Stimulated activated CD4-positive, alpha-beta T cell treated with anti-CD3 and anti-CD28 coated beads, TNF-alpha, amount 100 ng/mL, for 4 hours (primary cell): ENCODE measurements at places on chromosomes 3 and 15.

DNA sequence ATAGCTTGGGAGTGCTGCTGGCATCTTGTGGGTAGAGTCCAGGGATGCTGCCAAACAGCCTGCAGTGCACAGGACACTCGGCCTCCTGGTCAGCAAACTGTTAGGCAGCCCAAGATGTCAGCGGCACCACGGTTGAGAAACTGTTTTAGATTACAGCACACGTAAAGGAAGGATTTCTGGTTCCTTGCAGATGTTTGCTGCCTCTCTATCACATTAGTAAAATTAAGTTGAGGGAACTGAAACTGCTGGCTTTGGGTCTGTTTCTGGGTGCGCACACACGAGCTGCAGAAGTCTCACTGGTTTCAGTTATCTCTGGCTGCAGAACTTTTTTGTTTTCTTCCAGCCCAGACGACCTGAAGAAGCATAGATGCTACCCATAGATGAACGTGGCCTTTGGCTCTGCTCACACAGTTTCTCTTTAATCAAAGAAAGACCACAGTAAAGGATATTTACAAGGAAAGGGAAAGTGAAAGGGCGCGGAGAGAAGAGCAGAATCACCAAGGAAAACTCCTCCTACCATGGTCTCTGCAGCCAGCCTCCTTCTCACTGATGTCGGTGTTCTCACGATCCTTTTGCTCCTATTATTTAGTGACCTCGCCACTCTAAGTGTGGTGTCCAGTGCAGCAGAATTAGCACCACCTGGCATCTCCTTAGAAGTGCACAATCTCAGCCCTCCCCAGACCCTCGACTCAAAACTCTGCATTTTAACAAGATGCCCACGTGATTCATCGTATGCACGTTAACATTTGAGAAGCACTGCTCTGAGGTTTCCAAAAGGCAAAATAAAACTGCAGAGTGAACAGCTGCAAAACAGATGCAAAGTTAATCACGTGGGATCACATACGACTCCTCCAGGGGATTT lies 50.6 kb upstream of the AKAP13 start:
- DNase-seq = peak; percentile 18

DNA sequence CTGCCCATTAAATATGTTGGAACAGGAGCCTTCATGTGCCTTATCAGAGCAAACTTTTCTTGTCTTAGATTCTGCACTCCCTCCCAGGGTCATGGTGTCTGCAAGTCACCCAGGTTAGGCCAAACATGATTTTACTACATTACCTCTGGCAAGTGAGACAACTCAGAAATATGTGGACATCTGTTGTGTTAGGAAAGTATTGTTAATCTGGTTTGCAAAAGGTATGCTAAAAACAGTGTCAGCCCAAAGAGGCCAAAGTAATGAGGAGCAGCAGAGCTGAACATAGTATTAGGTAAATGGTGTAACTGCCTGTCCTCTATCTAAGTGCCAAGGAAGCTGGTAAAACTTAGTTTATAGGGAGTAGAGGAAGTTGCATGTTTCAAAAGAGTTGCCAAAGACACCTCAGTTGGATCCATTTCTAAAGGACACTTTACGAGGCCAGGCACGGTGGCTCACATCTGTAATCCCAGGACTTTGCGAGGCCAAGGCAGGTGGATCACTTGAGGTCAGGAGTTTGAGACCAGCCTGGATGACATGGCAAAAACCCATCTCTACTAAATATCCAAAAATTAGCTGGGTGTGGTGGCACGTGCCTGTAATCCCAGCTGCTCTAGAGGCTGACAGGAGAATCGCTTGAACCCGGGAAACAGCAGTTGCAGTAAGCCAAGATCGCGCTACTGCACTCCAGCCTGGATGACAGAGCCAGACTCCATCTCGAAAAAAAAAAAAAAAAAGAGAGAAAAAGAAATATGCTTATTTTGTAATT lies 22.5 kb upstream of the PPIB start:
- DNase-seq = no peak

- no peak for DNase-seq
Observed at GRCh38 chr3:112460519-112461195, 38.6 kb downstream of the BTLA start.

DNA sequence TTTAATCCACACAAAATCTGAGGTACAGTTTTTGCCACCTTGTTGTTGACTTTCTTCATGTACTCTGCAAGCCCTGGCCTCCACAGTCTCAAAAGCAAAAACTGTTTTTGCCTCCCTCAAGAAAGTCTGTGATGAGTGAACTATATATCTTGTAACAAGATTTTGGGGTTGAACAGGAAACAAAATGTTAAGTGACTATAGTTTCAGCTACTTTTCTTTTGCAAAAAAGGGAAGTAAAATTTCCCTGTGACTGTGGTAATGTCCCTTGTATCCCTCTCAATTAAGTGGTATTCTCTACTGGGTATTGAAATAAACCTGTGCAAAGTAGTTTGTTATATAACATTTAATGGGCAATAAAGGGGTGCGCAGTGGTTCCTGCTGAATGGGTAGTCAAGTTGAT lies 21.3 kb upstream of the SCAANT1 start:
- no peak for DNase-seq

GRCh38 chr15:46918462-46919140 lies 798.7 kb upstream of the SEMA6D start:
- no peak for DNase-seq

DNA sequence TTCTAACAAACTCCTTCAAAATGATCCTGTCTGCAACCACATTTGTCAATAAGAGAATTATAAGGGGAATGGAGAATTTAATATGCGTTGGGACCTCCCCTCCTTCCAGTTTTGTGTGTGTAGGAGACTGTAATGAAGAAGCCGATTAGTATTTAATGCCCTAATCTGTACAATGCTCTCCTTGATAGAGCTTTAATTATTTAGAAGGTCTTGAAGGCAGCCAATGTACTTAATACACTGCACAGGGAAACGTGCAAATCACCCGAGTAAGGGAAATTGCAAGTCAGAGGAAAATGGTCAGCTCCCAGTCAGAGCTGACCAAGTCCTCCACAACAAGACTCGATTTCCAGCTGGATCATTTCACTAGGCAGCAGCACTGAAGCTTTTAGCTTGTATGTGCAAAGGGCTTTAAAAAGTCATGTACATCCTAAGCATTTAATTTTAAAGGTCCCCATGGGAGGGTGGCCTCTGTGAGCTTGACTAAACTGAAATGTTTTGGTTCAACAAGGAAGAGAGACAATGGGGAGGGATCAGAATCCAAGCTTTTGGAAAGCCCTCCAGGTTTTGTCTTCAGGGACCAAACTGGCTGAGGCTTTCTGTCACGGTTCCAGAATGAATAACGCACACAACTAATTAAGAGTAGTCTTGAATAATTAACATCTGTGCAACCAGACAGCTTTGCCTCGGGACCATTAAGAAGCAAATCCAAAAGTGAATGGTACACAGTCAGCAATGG lies 159.8 kb upstream of the MITF start:
- no peak for DNase-seq

DNA sequence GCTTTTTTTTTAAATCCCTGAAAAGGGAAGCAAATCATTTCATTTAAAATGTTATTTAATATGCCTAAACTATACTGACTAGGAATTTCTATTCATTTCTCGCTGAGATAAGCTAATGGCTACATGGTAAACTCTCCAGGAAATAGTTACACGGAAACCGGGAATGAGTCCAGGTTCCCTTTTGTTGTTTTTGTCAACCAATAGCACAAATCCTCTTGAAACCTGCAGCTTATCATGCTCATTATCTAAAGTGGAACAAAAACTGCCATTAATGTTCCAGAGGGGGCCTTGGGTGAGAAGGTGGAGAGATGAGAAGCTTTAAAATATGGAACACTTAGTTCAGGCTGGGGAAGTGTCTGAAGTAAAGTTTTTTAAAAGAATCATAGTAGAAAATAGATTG lies 113.5 kb upstream of the ALCAM start:
- DNase-seq = no peak

GRCh38 chr3:112341386-112341785 lies 8.4 kb downstream of the CD200 start:
- DNase-seq = no peak

DNA sequence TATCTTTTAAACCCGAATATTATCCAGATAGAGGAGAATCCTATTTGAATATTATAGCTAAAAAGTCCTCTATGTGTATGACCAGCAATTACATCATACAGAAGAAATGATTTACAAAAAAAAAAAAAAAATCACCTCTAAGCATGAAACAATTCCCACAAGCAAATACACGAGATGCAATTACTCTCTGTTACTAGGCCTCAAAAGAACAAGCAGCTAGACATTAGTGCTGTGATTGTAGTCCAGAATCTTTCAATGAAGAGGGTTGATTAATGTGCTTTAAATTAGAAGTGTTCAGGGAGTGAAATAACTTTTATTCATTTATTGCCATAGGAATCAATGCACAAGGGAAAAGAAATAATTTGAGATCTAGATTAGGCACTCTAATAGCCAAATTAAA lies 1379.5 kb upstream of the GBE1 start:
- no peak for DNase-seq

GRCh38 chr3:66353530-66353929 lies 132.7 kb downstream of the SLC25A26 start:
- no peak for DNase-seq

DNA sequence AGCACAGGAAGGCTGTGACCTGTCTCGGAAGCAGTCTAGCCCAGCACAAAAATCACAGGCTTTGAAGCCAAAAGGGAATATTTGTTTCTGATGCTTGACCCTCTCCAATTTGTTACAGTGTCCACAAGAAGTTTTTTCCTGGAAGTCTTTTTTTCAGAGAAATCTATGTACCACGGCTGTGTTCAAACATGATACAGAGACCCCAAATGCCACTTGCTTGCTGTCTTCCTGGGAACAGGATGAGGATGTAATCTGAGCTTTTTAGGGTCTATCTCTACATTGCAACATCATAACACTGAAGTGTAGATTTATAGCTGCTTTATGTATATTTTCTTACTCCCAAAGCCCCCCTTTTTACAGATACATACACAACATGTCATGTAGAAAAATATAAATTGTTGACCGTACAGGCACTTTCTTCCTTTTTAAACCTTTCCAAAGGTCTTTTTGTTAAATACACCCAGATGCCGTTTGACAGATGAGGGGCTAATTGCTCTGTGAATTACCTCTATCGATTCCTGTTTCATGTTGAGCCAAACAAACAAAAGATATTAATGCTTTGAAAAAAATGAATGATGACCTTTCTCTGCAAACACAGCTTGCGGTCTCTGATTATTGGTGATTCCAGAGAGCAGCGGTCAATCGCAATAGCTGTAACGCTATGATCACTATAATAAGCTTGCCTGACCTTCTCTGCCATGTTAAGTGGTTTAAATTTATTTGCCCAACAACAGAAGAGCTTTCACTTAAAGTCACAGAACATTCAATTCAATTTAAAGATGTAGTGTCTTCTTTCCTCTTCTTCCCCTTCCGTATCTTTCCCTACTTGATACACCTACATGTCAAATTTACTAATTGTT lies 875.9 kb upstream of the NR2F2 start:
- no peak for DNase-seq

DNA sequence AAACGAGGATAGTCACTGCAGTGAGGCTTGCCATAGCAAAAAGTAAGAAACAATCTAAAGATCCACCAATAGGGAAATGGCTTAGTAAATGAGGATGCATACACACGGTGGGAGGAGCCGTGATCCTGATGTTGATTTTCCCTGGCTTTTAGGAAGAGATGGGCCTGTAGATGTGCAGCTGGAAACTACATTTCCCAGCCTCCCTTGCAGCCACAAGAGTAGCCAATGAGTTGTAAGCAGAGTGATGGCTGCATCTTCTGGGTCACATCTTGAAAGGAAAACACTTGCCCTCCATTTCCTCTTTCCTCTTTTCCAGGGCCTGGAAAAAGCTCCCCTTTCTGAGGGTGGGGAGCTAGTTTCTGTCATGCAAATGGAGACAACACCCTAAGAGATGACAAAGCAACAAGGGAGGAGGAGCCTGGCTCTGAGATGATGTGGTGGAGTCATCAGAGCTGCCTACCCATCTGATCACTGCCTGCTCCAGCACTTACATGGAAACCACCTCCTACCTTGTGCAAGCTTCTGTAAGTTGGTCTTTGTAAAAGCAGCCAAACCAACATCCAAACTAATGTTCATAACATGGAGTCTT lies 139.1 kb downstream of the TLE3 start:
- DNase-seq = no peak

DNA sequence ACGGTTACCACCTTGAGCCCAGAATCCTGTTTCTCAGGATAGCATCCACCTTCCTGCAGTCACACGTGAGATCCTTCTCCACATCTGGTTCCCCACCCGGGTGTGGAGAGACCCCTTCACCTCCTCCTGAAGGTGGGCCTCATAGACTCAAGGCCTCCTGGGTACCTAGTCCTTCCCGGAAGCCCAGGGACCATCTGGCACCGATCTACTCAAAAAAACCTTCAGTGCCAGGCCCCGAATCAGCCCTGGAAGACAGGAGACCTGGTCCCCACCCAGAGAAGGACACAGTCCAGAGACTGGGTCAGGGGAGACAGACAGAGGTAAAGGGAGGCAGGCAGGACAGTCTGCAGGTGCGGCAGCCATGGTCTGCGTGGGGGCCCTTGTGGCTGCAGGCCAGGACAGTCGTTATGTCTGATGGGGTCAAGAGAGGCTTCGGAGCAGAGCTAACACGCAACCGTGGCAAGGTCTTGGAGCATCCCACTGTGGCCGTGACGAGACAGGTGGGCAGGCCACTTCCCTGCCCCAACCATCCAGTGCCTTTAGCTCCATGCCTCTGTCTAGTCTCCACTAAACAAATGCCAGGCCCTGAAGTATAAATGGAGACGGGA lies 112.2 kb upstream of the ABHD17C start:
- no peak for DNase-seq
